ENCODE measurements at places on chromosomes 6 and 20.

DNA sequence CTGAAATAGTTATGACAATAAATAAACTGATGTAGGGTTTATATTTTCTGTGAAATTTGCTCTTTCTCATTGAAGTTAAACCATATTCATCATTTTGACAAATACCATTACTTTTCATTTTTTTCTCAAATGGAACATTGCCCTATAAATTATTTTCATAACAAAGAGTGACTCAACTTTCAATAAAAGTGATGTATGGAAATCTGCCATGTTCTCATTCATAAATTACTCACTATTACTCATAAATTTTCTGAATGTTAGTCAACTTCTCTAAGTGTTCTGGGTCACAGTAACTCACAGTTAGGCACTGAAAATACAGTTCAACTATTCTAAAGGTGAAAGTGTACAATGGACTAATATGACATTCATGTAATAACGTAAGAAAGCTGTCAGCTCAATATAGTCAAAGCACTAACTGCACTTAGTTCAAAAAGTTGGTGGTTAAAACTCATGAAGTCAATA, 19.0 kb upstream of the STX11 start:
- DNase-seq: no peak
- no peak overlapping the region for H3K27ac ChIP-seq

GRCh38 chr20:50719328-50719727, 12.1 kb upstream of the PARD6B start:
- H3K27ac ChIP-seq: no peak overlapping the region
- peaks cover 6% of the 10 kb centered on the region for H3K4me1 ChIP-seq
- H3K27me3 ChIP-seq: no peaks in the 10 kb centered on the region
- H3K36me3 ChIP-seq: no peaks in the 10 kb centered on the region

DNA sequence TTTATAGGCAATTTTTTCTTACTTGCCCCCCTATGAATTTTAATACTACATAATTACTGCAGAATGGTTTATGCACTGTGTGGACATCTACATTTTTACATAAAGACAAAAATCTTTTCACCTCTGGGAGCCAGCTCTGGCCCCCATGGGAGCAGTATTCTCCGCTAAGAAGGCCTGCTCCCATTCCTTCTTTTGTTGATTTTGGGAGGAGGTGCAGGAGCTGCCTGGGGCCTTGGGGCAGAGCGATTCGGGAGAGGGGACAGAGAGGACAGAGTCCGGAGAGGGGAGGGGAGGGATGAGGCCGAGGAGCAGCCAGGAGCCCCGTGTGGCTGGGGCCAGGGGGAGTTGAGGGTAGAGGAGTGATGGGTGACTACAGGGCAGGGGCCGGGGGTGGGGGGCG, 452.0 kb downstream of the PREX1 start:
- H3K27ac ChIP-seq: no peak overlapping the region
- H3K27me3 ChIP-seq: no peaks in the 10 kb centered on the region
- DNase-seq: no peak

DNA sequence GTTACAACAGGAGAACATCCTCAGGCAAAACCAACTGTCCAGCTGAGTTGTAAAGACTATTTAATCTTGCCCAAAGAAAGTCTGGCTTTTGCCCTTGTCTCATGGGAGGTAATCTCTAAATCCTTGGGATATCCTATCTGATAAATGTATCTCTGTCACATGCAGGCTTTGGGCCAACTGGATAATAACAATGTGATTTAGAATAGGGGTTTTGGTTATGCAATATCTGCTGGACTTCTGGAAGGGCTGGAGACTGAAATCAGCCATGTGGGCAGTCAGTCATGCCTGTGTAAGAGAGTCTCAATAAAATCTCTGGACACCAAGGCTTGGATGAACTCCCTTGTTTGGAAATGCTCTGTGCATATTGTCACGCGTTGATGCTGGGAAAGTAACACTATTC, 56.3 kb upstream of the PRL start:
- no peak overlapping the region for H3K27ac ChIP-seq
- H3K36me3 ChIP-seq: no peaks in the 10 kb centered on the region

DNA sequence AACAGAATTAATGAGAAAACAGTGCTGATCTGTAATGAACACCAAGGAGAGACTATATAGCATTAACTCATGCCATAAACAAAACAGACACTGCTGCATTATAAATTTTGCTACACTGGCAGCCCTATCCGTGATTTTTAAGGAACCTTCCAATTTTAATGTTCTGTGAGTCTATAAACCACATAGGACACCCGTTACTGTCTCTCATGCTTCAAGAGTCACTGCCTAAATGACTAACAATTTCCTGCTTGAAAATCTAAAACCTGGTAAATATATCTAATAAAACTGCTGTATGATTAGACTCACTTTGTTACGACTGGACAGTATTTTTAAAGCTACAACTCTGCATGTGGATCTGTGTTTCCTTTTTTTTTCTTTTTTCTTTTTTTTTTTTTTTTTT, 8.7 kb downstream of the CHD6 start:
- DNase-seq: no peak
- H3K36me3 ChIP-seq: no peaks in the 10 kb centered on the region
- no peak overlapping the region for H3K27ac ChIP-seq
- peaks cover 21% of the 10 kb centered on the region for H3K4me1 ChIP-seq
- no peak overlapping the region for H3K4me3 ChIP-seq

DNA sequence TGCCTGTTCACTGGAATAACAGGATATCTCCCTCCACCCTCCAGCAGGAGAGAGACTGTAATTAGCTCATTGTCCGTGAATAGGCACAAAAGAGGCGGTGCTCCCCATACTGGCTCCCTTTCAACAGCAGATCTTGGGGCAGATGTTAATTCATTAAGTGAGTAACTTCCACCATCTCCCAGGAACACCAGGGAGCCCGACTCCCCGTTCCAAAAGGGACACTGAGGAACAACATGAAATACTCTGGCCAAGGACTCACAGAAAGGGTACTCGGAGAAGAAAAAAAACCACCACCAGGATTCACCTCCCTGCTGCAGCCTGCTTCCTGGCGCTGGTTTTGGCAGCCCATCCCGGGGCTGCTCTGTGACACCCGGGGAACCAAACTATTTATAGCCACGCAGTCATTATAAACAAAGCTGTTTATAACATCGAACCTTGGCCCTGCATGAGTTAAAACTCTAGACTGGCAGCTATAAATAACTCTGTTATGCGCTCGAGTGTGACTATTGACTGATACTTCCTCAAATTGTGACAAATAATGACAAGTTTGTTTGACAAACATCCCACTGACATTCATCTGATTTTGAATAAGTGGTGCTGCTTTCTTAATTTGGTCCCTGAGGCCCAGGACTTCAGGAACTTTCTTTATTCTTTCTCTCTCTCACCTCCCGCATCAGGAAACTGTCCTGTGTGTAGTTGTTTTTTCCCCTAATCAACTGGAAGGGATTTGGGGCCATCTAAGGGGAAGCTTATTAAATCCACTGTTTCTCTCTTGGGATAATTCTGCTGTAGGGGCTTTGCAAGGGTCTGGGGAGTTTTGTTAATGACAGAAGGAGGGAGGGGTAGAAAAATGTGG, 521.6 kb downstream of the CD83 start:
- H3K4me3 ChIP-seq: peak overlapping the region; percentile 44
- no peaks in the 10 kb centered on the region for H3K27me3 ChIP-seq
- no peak for DNase-seq
- no peaks in the 10 kb centered on the region for H3K36me3 ChIP-seq
- H3K27ac ChIP-seq: no peak overlapping the region

DNA sequence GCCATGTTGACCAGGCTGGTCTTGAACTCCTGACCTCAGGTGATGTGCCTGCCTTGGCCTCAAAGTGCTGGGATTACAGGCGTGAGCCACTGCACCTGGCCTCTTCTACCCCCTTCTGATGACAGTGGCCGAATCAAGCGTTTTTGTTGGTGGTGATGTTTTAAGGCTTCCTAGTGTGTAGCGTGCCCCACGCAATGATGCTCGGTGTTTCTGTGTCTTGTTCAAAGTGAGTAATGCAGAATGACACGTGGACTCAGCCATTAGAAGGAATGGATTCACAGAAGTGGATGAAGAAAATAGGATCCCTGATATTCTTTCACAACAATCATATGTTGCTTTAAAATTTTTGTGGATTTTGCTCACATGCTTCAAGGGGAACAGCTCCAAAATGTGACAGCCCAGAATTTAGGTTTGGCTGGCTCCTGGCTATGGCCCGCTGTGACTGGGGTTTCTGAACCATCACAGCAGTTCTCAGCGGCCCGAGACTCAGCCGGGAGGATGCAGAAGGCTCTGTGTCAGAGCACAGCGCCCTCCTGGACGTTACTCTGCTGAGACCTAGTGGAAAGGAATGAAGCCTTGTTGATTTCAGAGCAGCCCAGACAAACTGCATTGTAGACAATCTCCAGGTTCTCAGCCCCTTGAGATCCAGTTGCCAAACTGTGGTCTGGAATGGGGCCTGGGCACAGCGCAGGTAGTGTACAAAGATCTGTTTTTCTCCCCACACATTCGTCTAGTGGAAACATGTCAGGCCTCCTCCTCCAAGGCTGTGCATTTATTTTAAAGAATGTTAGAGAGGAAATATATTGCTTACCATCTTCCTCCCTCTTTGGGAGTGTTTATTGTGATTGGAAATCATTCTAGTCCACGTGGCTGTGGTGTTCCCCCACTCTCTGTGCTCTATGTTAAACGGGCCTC, 57.6 kb upstream of the TIAM2 start:
- H3K36me3 ChIP-seq: no peaks in the 10 kb centered on the region
- no peaks in the 10 kb centered on the region for H3K27me3 ChIP-seq
- no peak overlapping the region for H3K27ac ChIP-seq

GRCh38 chr6:20169119-20169557, 43.1 kb downstream of the MBOAT1 start:
- peaks cover 6% of the 10 kb centered on the region for H3K4me1 ChIP-seq
- no peak overlapping the region for H3K4me3 ChIP-seq
- H3K36me3 ChIP-seq: no peaks in the 10 kb centered on the region
- H3K27me3 ChIP-seq: no peaks in the 10 kb centered on the region
- H3K27ac ChIP-seq: peak overlapping the region; percentile 37
- peak; percentile 65 for DNase-seq

GRCh38 chr20:3811467-3812258, 8.7 kb upstream of the AP5S1 start:
- H3K4me1 ChIP-seq: peaks cover 23% of the 10 kb centered on the region
- H3K27me3 ChIP-seq: no peaks in the 10 kb centered on the region
- H3K4me3 ChIP-seq: peak overlapping the region; percentile 44

DNA sequence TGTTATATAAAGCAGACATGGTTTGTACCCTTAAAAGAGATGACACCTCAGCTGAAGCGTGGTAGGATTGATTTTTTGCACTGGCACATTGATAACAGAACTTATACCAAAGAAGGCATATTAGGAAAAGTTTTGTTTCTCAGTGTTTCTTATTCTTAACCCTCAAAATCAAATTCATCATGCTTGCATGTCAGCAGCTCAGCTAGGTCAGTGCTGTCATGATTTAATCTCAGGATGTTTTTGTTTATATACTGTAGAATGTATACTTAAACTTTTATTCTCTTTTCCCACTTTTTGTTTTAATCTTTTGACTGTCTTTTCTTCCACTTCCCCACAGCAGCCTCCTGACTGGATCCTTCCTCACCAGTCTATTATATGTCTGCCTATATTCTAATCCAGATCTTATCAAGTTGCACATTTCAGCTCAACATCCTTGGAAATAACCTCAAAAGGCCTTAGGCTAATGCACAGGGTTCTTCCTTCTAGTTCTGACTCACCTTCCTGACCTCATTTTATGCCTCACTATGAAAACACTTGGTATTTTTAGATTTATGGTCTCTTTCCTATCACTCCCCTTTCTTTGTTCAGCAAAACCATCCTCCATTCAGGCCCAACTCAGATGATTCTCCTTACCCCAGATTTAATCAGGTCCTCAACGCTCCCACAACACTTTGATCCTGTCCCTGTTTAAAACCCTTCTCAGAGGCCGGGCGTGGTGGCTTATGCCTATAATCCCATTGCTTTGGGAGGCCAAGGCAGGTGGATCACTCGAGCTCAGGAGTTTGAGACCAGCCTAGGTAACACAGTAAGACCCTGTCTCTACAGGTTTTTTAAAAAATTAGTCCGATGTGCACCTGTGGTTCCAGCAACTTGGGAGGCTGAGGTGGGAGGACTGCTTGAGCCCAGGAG, 7.2 kb downstream of the HEBP2 start:
- no peaks in the 10 kb centered on the region for H3K4me1 ChIP-seq
- no peak overlapping the region for H3K4me3 ChIP-seq
- H3K36me3 ChIP-seq: peaks cover 67% of the 10 kb centered on the region
- H3K27me3 ChIP-seq: no peaks in the 10 kb centered on the region
- H3K27ac ChIP-seq: no peak overlapping the region
- no peak for DNase-seq
